ENCODE measurements at places on chromosomes 2 and 18.

GRCh38 chr2:38251940-38252339 is 125.1 kb downstream of the ATL2 start:
- no peak for DNase-seq

- DNase-seq: no peak
Measured at GRCh38 chr18:63046375-63046774, 273.2 kb downstream of the BCL2 start.

DNA sequence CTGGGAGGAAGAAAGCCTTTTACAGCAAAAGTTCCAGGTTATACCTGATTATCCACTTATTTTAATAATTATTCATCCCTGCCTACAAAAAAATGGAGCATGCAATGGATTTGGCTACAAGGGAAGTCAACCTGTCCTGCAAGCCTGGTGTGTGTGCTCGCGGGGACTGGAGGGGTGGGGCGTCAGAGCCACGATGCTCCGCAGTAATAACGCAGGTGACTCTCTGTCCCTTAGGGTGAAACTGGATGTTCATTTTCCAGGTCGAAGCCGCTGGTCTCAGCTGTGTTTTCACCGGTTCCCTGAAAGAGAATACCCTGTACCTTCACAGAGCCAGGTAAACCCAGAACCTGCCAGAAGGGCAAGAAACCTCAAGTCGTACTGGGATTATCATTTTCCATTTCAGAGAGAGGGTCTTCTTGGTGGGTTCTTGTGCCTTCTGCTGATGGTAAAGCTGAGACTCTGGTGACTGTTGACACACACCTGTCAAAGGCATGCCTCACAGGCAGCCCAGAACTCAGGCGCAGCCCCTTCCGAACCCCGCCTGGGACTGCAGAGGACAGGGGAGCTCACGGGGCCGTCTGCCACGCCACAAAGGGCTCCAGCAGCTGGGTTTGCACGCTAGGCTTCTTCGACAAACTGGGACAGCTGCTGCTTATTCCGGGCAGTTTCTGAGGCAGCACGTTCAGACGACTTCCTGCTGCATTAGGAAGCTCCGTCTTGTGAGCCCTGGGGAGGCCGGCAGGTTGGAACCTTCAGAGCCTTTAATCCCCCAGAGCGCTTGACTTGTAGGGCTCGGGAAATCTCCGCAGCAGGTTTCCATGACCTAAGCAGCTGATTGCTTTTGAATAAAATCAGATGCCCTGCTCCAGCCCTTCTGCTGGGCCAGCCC is 58.6 kb downstream of the KCNG2 start:
- DNase-seq: peak; percentile 14

DNA sequence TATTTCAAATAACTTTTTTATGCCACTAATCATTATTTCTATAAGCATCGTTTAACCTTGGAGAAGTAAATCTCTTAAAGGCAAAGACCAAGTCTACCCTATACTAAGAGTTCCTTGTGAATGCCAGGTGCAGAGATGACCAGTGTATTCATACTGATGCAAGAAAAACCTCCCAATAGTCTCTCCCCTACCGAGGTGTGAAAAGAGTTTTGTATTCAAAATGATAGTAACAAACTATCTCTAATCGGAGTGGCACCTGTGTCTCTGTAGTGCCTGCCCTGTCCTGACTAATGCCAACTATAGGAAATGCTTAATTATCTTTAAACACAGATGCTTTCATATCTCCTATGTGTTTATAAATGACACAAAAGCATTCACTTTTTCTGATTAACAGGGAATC is 798.5 kb downstream of the TRIB2 start:
- no peak for DNase-seq

GRCh38 chr18:32439802-32440201 is 30.9 kb downstream of the GAREM1 start:
- DNase-seq: no peak

DNA sequence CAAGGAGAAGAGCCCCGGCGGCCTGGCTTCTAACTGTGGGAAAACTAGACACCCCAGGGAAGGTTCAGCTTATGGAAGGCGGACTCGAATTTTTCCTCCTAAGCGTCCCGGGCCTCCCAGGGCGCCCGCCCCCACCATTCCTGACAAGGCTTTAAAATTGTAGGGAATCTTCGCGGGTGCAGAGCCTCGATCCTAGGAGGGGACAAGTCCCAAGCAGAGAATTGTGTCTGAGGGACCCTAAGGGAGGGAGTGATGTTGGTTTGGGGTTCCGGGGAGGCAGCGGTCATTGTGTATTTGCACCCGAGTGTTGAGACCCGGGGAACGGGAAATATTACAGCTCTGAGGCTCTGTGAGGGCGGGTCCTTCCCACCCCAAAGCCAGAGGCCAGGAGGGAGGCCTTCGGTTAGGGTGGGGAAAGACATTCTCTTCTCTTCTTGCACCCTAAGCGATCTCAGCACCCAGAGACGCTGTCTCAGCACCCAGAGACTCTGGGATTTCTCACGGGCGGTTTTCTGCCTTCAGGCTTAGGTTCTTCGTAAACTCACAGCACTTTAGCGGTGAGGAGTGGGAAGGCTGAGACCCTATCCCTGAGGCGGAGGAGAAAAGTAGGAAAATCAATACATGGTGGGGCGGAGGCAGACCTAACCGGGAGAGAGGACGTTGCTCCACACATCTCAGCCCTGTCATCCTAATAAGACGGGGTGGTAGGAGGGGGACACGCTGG is 7.6 kb downstream of the OSR1 start:
- no peak for DNase-seq

DNA sequence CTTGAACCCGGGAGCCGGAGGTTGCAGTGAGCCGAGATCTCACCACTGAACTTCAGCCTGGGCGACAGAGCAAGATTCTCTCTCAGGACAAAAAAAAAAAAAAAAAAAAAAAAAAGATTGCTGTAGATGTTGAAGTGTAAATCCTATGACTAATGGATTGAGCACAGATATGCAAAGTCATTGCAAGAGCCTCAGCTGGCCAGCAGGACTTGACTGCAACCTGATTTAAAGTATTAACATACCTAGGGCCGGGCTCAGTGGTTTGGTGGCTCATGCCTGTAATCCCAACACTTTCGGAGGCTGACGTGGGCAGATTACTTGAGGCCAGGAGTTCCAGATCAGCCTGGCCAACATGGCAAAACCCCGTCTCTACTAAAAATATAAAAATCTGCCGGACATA is 103.4 kb upstream of the MSH2 start:
- no peak for DNase-seq

- DNase-seq: no peak
Measured at GRCh38 chr2:147511491-147511948, 333.3 kb upstream of the ACVR2A start.

GRCh38 chr2:205411558-205411957 is 270.7 kb upstream of the NRP2 start:
- no peak for DNase-seq

GRCh38 chr18:13910986-13911385 is 4.3 kb downstream of the MC2R start:
- no peak for DNase-seq

GRCh38 chr18:47883771-47884413 is 46.6 kb downstream of the SMAD2 start:
- peak; percentile 7 for DNase-seq

DNA sequence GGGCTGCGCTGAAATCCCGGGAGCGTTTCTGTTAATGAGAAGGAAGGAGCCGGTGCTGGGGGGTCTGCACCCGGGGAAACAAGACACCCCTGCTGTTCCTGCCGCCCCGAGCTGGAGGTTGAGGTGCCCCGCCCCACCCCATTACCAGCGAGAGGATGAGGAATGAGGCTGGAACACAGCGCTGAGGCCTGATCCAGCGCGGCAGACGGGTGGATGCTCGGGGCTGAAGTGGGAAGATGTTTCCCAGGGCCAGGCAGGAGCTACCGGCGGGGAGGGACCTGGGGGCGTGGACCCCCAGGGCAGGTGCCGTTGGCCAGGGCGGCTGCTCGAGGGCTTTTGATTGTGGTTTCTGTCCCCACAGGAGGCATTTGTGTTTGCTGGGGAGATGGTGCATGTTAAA is 134.3 kb upstream of the CTDP1 start:
- DNase-seq: no peak

DNA sequence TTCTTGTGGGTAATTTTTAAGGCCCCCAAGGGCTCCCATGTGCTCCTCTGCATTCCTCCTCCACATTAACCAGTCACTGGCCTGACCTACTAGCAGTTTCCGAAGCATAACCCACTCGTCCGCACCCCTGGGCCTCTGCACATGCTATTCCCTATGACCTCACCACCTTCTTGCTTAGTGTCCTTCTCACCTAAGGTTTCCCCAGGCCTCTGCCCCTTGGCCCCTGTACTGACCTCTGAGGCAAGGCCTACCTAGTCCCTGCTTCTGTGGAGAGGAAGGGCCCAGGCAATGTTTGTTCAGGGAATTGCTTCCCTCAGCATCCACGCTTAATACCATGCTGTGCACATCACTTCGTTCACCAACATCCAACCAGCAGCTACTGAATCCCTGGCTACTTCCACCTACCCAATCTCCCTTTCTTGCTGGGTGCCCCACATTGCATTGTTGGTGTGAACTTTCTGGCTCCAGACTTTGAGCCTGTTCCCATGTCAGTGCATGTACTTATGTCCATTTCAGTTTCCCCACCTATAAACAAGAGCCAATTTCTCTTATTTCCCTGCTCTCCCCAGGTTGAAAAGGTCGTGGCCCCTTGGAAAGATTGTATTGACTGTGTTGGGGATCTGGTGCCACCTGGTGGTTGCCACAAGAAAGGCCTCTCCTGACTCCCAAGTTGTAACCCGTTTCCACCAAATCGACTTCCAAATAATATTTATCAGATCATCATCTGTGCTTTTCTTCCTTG is 19.2 kb upstream of the TMEM177 start:
- DNase-seq: peak; percentile 48

GRCh38 chr2:228016402-228016801 is 145.0 kb downstream of the DAW1 start:
- no peak for DNase-seq

GRCh38 chr2:229313591-229313990 is 42.5 kb upstream of the PID1 start:
- DNase-seq: no peak

DNA sequence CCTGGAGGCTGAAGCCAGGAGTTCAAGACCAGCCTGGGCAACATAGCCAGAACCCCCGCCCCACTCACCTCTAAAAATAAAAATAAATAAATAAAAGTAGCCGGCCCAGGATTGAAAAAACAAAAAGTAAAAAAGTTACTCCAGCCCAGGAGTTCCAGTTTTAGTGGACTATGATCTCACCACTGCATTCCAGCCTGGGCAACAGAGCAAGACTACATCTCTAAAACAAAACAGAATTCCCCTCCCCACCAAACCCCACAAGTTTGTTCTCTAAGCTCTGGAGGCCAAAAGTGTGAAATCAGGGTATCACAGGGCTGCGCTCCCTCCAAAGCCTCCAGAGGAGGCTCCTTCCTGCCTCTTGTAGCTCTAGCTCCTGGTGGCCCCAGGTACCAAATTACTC is 1.7 kb downstream of the D2HGDH start:
- no peak for DNase-seq

DNA sequence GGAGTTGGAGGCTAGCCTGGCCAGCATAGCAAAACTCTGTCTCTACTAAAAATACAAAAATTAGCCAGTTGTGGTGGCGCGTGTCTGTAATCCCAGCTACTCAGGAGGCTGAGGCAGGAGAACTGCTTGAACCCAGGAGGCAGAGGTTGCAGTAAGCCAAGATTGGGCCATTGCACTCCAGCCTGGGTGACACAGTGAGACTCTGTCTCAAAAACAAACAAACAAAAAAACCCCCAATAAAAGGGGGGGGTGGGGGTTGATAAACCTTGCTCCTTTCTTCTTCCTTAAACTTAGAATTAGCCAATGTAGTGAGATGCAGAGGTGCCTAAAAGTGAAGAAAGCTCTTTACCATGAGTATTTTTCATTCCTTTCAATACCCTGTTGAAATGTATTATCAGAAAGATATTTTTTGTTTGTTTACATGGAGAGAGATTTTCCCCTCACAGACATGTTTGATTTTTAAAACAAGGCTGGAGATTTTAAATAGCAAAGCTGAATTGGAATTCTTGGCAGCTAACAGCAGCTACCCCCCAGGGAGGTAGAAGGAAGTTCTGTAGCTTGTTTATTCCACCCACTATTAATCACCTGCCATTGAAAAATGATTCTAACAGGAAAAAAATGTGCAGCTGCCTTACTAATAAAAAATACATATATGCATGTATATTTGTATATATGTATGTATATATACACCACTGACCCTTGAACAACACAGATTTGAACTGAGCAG is 48.6 kb downstream of the GYPC start:
- no peak for DNase-seq

- no peak for DNase-seq
Measured at GRCh38 chr2:168253379-168253778, 6.0 kb upstream of the STK39 start.

- DNase-seq: no peak
Measured at GRCh38 chr2:23434721-23435121, 49.7 kb downstream of the KLHL29 start.

DNA sequence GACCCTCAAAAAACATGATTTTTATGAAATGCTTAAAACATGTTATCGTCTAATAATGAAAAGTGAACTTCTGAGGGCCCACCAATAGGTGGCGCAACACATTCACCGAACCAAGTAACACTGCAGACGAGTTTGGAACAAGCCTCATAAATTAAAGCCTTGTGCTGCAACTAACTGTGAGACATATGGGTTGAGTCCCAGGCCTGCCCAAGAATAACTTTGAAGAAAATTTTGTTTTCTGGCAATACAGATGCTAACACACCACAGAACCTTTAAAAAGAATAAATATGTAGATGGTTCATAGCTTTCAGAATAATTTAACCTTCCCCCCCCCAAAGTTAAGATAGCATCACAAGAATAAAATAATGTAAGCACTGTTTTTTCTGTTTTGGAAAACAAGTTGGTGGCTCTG is 285.9 kb downstream of the RNF144A start:
- peak; percentile 44 for DNase-seq

- DNase-seq: no peak
Measured at GRCh38 chr2:174635015-174635593, 37.5 kb upstream of the WIPF1 start.

DNA sequence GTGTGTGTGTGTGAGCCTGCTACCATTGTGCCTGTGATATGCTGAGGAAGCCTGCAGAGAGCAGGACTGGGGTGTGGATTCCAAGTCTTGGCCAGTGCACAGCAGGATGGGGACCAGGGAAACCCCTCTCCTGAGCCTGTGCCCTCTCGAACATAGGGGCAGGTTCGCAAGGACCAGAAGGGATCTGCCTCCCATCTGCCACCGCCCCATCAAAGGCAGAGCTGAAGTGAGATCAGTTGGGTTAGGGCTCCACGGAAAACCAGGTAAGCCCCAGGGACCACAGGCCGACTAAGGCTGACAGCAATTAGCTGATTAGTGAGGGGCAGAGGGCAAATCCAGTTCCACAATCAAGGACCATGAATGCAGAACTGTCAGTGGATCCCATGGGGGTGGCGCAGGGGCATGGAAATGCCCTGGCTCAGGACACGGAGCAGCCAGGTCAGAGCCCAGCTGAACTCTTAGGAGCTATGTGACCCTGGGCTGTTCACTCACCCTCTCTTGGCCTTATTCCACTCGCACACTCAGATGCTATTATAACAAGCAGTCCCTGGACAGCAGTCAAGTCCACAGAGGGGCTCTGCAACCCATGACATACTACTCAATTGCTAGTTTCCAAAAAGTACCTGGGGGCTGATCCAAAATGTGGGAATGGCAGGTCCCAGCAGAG is 84.2 kb upstream of the ID2 start:
- no peak for DNase-seq

- DNase-seq: peak; percentile 20
Measured at GRCh38 chr2:75560768-75561565, at the start of gene EVA1A. Gene EVA1A, minus strand, starts transcription at chr2:75560939. Its CDS starts 42,799 bp downstream, at chr2:75518140.
